ENCODE measurements at places on chromosomes 2 and 18. TPM values are rescaled to one million over a fixed set of nuclear protein-coding genes. Genes with fewer than 3 reads are reported as not detected.

GRCh38 chr2:64819774-64820688, 166.3 kb upstream of the SERTAD2 start:
- peak; percentile 83 for DNase-seq

DNA sequence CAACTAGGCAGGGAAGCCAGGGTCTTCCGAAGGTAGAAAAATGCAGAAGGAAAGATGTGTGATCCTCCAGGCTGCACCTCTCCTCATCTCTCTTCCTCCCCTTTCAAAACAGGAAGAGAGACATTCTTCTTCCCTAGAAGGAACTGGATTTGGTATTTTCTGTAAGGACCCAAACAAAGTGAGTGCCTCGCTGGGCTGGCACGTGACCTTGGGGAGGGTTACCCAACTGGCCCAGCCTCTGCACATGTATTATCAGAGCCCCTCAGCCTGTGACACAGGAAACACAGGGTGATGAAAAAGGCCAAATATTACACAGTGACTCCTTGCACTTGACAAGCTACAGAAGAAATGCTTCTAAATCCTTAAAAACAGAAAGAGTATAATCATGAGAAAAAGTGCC, 2.3 kb downstream of the HJURP start:
- no peak for DNase-seq

DNA sequence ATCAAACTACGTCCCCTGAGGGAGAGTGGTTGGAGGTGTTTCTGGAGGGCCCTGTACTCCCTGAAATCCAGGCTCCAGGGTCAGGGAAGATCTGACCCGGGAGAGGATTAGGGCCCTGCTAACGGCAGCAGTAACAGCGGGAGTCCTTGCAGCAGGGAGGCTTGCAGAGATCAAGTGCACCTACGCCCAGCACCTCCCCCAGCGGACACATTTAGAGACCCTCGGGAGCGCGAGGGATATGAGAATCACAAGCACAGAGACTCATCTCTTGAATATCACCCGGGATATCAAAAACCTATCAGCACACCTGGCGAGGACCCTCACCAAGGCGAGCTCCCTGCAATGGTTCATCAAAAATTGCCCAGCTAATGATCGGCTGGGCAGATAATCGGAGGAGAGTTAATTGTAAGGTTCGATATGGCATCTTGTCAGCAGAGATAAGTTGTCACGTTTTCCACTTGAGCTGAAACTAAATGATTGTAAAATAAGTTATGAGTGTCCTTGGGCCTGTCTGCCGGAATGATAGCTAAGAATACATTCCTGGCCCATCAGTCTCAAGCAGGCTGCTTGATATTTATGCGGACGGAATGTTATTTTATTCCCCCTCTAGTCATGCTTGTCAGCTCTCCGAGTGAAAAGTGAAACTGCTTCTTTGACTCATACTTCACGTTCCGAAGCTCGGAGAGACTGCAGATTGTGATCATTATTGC, 209.8 kb downstream of the GBX2 start:
- DNase-seq, result no peak

DNA sequence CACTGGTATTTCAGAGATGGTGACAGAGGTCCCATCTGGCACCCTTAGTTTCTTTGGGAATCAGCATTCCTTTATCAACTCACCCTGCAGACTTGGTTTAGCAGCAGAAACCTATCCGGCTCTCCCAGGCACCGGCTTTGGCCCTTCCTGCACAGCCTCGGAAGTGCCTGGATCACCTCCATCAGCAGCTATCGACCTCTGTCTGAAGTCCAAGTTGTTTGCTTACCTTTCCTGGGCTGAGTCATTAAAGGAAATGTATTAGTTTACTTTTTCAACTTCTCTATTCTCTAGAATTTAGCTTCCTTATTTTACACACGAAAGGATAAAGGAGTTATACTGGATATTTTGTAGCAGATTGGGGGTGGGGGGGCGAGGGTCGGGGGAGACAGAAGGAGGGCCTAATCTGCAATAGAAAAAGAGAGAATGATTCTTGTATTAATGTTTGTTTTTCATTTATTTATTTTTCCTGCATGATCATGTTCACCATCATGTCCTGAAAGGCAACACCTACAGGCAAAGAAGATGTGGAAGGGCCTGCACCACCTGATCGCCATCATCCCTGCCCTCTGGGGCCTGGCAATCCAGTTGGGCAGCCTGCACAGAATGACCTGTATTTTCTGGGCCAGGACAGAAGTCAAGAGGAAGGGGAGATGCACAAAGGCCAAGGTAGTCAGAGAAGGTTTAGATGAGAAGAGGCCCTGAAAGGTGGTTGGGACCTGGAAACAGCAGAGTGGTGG, 22.1 kb upstream of the MAT2A start:
- DNase-seq, result no peak

GRCh38 chr18:24014986-24015638, 558 bp downstream of the TTC39C start:
- DNase-seq, result peak; percentile 70

GRCh38 chr2:177363332-177363731, 29.2 kb upstream of the AGPS start:
- DNase-seq, result no peak

DNA sequence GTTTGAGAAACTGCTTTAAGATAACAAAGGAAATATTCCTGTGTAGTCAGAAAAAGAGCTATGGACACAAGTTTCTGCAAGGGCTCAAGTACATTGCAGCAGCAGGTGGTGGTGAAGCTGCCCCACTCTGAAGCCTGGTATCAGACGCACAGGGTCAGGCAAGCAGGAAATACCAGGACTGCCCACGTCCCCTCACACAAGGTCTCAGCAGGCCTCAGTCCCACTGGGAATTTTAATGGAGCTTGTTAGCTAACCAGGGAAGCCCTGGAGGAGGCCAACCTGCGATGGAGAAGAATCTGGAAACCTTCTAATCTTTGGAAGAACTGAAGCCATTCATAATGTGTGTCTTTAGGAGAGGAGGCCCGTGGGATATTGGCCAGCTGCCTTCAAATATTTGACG, 168.3 kb downstream of the UXS1 start:
- DNase-seq, result no peak

The TFCP2L1 gene
- 0.29 TPM for total RNA-seq

Data from activated CD4-positive, alpha-beta memory T cell treated with anti-CD3 and anti-CD28 coated beads for 36 hours (primary cell).